ENCODE measurements at places on chromosomes 6 and 20.
A peak's percentile ranks its signal among the peaks of the same experiment; 100 is the strongest.

- H3K27me3 ChIP-seq, result no peaks in the 10 kb centered on the region
- H3K4me1 ChIP-seq, result peaks cover 3% of the 10 kb centered on the region
- no peak for DNase-seq
- no peaks in the 10 kb centered on the region for H3K36me3 ChIP-seq
- no peak overlapping the region for H3K4me3 ChIP-seq
Observed at GRCh38 chr20:47118641-47119040, 224.0 kb downstream of the EYA2 start.

GRCh38 chr6:2396042-2396657 lies 150.7 kb upstream of the GMDS start:
- H3K36me3 ChIP-seq, result peaks cover 22% of the 10 kb centered on the region
- no peak for DNase-seq
- peaks cover 7% of the 10 kb centered on the region for H3K4me1 ChIP-seq
- no peaks in the 10 kb centered on the region for H3K27me3 ChIP-seq
- H3K27ac ChIP-seq, result no peak overlapping the region

DNA sequence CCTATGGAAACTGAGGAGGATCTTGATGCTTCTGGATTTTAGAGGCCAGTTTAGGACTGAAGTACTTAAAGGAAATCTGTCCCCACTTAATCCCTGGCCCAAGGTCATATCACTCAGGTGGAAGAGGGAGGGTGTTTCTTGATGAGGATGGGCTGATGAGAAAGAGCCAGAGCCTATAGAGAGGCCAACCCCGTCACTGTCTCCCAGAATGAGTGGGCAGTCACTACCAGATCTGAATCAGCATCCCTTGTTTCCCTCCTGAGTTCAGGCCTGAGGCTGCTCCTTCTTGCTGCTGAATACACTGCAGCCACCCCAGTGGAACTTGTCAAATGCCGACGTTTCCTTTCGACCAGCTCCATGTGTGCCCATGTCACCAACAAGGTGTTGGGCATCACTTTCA lies 14.8 kb downstream of the ARMC12 start:
- no peak overlapping the region for H3K4me3 ChIP-seq
- no peaks in the 10 kb centered on the region for H3K4me1 ChIP-seq
- DNase-seq, result no peak

- peaks cover 63% of the 10 kb centered on the region for H3K36me3 ChIP-seq
- no peak overlapping the region for H3K4me3 ChIP-seq
- no peak for DNase-seq
- no peaks in the 10 kb centered on the region for H3K27me3 ChIP-seq
Observed at GRCh38 chr6:100761841-100762240, 119.3 kb downstream of the ASCC3 start.

- H3K27ac ChIP-seq, result peak overlapping the region; percentile 55
- H3K36me3 ChIP-seq, result no peaks in the 10 kb centered on the region
- H3K27me3 ChIP-seq, result no peaks in the 10 kb centered on the region
- peak; percentile 60 for DNase-seq
- no peak overlapping the region for H3K4me3 ChIP-seq
Observed at GRCh38 chr6:139250296-139251044, 41.3 kb downstream of the TXLNB start.

DNA sequence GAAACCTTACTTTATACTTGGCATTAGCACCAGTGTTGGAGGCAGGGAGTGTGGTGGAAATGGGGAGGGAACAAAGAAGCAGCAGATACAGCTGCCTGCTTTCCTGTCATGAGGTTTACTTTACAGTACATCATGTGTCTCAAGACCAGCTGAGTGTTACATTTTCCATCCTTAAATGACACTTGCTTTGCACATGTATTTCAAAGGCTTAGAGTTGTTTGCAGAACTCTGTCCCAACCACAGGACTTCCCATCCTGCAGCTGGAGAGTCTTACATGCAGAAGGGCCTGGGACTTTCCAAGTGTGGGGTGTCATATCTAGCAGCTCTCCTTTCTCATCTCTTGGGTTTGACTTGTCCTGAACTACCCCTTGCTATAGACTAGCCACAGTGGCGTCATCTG lies 395.9 kb downstream of the DHX35 start:
- H3K36me3 ChIP-seq, result no peaks in the 10 kb centered on the region
- H3K27ac ChIP-seq, result no peak overlapping the region
- DNase-seq, result peak; percentile 55
- no peaks in the 10 kb centered on the region for H3K27me3 ChIP-seq

DNA sequence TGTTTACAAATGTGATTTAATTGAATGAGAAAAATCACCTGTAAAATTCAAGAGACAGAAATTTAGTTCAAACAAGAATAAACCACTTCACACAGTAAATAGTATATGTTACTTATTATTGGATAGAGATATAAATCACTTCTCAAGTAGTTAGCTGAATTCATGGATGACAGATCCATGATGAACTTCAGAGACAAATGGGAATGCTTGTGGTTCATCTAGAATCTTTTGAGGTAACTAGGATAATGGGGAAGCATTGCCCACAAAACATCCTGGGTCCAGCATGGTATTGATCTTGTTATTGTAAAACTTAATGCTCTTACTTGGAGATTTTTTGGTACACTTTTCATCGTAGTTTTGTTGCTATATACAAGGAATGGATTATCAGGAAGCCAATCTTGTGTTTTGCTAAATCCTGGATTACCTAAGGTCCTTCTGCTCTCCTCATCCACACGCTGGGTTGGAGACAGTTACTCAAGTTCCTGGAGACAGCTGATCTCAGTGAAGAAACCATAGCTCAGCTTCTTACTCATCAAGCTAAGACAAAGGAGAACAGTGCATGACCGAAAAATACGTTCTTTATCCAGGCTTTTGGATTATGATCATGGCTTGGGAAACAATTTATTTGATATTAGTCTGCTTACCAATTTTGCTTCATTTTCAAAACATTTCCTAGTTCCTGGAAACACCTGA lies 142.5 kb upstream of the PREP start:
- H3K4me1 ChIP-seq, result no peaks in the 10 kb centered on the region
- H3K27ac ChIP-seq, result no peak overlapping the region
- H3K36me3 ChIP-seq, result no peaks in the 10 kb centered on the region
- no peak overlapping the region for H3K4me3 ChIP-seq
- no peak for DNase-seq
- H3K27me3 ChIP-seq, result no peaks in the 10 kb centered on the region

DNA sequence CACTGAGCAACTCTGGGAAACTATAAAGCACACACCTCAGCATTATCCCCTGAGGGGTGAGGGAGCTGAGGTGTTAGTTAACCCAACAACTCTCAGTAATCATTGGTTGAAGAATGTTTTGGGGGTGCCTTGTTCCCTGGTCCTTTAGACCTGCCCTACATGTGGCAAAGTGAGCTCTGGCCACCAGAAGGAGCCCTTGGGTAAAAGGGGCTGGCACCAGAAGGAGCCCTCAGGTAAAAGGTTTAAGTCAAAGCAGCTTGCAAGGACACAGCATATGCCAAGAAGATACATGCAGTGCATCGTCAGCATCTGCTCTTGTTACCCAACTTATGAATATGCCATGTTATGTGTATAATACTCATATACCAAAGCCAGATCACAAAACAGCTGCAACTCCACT lies 1081.7 kb downstream of the KIF16B start:
- no peak overlapping the region for H3K27ac ChIP-seq
- no peaks in the 10 kb centered on the region for H3K36me3 ChIP-seq
- H3K4me1 ChIP-seq, result no peaks in the 10 kb centered on the region
- no peak overlapping the region for H3K4me3 ChIP-seq
- no peaks in the 10 kb centered on the region for H3K27me3 ChIP-seq

DNA sequence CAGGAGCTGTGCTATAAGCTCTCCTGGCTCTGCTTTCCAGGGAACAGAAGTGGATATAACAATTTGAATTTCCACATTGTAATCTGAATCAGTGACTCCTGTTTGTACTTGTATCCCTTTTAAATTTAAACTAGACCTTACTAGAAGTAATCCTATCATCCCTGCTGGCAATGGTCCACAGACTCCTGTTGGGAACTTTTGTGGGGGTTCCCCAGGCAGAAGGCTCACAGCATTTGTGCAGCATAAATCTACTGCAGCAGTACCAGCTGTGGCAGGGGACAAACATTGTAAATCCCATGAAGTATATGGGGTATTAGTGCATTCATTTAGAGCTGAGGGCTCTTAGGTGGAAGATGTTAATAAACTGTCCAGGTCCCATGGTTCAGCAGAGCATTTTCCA lies 12.0 kb upstream of the PDCD2 start:
- H3K36me3 ChIP-seq, result no peaks in the 10 kb centered on the region
- no peaks in the 10 kb centered on the region for H3K4me1 ChIP-seq
- H3K27me3 ChIP-seq, result no peaks in the 10 kb centered on the region

DNA sequence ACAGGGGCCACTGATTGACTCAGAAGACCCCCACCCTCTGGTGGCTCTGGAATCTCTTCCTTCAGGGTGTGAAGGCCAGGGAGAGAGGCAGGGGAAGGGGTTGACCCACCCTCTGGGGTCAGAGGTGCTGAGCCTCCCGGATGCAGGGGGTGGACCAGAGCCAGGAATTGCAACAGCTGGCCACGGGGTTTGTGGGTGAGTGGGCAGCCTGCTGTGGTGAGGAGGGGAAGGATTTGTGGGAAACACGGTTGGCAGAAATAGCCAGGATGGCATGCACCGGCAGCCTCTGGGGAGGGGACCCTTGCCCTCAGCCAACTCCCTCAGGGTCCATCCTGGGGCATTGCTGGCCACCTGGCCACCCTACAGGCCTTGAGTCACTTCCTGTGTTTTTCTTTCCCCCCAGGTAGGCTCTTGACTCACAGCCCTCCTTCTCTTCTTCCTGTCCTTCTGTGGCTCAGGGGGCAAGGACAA lies 92.8 kb downstream of the MRPL14 start:
- H3K27me3 ChIP-seq, result no peaks in the 10 kb centered on the region
- DNase-seq, result peak; percentile 48
- H3K36me3 ChIP-seq, result no peaks in the 10 kb centered on the region
- H3K4me1 ChIP-seq, result peaks cover 14% of the 10 kb centered on the region

GRCh38 chr6:307065-307814 lies 15.0 kb downstream of the DUSP22 start:
- no peaks in the 10 kb centered on the region for H3K27me3 ChIP-seq
- H3K27ac ChIP-seq, result no peak overlapping the region
- H3K4me1 ChIP-seq, result no peaks in the 10 kb centered on the region
- peak; percentile 52 for DNase-seq

GRCh38 chr6:159989492-159990480 lies 20.9 kb downstream of the IGF2R start:
- no peak overlapping the region for H3K4me3 ChIP-seq
- no peak for DNase-seq
- no peaks in the 10 kb centered on the region for H3K36me3 ChIP-seq
- H3K27ac ChIP-seq, result no peak overlapping the region

DNA sequence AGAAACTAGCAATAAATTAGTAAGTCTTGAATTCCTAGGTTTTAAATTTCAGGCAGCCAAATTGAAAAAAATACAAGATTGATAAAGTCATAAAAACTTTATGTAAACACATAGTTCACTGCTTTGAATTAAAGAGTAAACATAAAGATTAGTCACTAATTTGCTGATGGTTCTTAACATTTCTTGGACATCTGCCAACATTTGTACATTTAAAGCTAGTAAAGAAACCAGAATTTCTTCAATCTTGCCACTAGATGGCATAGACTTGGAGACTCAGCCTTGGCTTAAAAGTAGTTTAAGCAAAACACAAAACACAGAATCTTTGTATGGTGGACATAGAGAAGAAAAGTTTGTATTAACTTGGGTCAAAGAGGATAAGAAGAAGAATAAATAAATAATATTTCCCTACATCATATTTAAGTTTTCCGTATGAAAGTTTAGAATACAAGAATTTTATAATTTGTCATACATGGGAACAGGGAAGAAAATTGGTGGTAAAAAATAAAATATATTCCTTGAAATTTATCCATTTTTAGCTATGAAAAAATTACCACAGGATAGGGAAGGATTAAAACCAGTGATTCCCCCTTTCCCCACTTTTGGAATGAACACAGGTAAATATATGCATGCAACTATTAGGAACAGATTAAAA lies 41.7 kb upstream of the FAM135A start:
- H3K4me3 ChIP-seq, result no peak overlapping the region
- no peaks in the 10 kb centered on the region for H3K27me3 ChIP-seq
- DNase-seq, result no peak
- H3K36me3 ChIP-seq, result no peaks in the 10 kb centered on the region
- H3K4me1 ChIP-seq, result no peaks in the 10 kb centered on the region

GRCh38 chr6:6678185-6678671 lies 89.7 kb downstream of the LY86 start:
- H3K27ac ChIP-seq, result no peak overlapping the region
- H3K4me3 ChIP-seq, result no peak overlapping the region
- no peak for DNase-seq
- H3K36me3 ChIP-seq, result no peaks in the 10 kb centered on the region

DNA sequence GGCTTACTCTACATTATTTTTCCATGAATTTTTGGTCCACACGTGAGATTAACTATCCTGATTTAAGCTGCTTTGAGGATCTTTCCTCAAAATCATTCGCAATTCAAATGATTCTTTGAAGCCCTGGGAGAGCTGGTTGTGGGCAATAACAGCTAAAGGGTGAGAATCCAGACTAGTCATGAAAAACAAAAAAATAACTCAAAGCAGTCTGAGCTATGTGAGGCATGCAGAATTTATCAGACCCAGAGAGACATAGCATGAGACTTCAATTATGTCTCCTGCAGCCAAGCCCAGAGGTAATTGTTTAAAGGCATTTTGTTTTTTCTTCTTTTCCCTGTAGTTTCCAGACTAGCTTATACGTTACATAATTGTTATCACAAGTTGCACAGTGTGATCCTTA lies 517.3 kb upstream of the PTCHD4 start:
- H3K4me1 ChIP-seq, result no peaks in the 10 kb centered on the region
- no peak overlapping the region for H3K4me3 ChIP-seq
- no peak overlapping the region for H3K27ac ChIP-seq
- no peaks in the 10 kb centered on the region for H3K27me3 ChIP-seq
- no peak for DNase-seq

DNA sequence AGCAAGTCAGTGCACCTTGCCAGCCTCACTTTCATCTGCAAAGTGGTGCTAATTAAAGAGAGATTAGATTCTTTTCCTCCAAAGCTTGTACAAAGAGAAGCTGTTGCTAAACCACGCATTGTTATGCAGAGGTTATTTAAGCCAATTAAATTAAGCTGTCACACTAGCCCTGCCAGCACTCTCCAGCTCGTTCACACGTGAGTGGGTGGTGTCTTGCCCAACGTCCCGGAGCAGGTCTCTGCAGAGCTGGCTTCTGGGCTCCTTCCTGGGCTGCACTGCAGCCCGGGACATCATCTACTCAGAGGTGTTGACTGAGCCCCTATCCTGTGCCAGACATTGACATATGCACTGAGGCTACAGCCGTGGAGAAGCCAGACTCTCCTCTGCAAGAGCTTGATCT lies 401.6 kb upstream of the SULF2 start:
- H3K4me3 ChIP-seq, result no peak overlapping the region
- no peak for DNase-seq
- H3K36me3 ChIP-seq, result no peaks in the 10 kb centered on the region
- no peaks in the 10 kb centered on the region for H3K27me3 ChIP-seq
- H3K27ac ChIP-seq, result no peak overlapping the region
- H3K4me1 ChIP-seq, result no peaks in the 10 kb centered on the region
